Right atrium auricular region (tissue), 2 donors: ENCODE measurements at places on chromosomes 5 and 9. TPM values are rescaled to one million over a fixed set of nuclear protein-coding genes. Genes with fewer than 3 reads are reported as not detected.
A peak's percentile ranks its signal among the peaks of the same experiment; 100 is the strongest.

Gene KCTD16
- 0.28 TPM for total RNA-seq

Gene C9orf57
- total RNA-seq = not detected

Gene TCOF1
- 17.5 TPM for total RNA-seq

Gene C6
- 54.4 TPM for total RNA-seq

Gene SYK
- total RNA-seq = 6.3 TPM

Gene GRXCR2
- 1.0 TPM for total RNA-seq

Gene CCL28
- 0.30 TPM for total RNA-seq

Gene PPP3R2
- not detected for total RNA-seq

- DNase-seq = no peak
These were observed 440.4 kb upstream of the GRIN3A start for GRCh38 chr9:102178811-102179210.

DNA sequence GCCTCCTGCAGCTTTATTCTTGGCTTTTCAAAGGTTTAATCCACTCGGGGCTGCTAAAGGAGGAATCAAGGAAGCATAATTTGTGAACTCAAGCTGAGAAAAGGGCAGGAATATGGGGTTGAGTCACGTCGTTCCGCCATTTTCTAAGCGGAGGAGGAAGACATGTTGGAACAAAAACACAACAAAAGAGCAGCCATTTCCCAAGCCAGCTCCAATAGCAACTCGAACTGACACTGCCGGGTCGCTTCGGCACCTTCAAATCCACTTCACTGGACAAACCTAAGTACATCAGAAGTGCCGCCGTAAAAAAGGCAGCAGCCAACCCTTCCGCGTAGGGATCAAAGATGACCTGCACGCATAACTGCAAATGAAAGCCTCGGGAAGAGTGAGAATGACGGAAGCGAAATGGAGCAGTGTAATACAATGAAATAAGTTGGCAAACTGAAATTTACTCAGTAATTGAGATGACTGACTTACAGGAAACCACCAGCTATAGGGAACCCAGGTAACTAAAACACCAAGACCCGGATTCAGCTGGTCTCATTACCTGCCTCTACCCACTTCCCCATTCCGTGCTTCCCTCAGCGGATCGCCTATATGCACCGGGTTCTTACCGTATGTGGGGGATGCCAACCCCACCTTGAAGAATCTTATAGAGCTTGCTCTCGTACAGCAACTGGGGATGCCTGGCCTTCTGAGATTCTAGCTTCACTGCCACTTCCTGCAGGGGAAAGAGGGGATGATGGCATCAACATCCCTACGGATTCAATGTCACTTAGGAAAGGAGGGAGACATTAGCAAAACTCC is 1.6 kb downstream of the CSNK1A1 start:
- no peak for DNase-seq

DNA sequence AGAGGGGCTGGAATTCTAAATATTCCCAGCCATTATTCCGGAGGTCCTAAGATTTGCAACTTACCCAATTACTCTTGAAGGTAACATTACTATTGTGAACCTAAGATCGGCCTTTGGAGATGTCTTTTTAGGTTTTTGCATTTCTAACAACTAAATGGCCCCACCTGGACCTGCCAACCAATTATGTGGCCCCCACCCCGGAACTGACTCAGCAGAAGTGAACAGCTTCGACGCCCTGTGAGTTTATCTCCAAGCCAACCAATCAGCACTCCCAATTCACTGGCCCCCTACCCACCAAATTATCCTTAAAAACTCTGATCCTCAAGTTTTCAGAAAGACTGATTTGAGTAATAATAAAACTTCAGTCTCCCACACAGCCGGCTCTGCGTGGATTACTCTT is 62.9 kb downstream of the NEURL1B start:
- DNase-seq = no peak

DNA sequence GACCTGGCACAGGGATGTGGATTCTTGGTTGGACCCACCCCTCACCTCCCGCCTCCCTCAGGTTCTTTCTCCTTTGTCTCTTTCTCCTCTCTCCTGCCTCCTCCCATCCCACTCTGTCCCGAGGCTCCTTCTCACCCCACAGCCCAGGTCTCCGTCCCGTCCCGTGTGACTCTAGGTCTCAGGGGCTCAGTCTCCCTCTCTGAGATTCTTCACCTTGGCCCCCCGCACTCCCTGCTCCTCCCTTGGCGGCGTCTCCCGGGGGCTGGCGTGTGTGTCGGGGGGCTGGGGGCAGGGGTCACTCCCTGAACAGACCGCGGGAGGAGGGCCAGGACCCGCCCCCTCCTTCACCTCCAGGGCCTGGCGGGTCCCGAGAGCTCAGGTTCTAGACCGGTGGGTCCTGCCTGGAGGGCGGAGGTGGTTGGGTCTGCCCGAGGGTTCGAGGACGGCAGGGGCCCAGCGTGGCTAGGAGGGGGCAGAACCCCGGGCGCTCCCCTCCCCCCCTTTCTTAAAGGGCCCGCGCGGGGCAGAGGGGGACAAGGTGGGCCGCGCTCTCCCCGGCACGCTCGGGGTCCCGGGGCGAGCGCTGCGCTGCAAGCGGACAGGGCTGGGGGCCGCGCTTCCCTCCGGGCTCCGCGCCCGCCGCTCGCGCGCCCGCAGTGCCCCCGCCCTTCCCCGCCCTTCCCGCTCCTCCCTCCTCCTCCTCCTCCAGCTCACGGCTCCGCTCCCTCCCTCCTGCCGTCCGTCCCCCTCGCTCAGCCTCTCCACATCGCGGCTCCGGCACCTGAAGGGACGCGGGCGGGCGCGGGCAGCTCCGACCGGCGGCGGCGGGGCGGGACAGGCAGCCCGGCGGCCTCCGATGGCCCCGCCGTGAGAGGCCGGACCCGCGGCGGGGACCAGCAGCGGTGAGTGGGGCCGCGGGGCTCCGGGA is at the start of gene PSD2:
Gene PSD2 (plus strand): TSS at position 735 of the 928 bp plus-strand sequence. CDS start 13,633 bp downstream, outside the sequence.
- no peak for DNase-seq

DNA sequence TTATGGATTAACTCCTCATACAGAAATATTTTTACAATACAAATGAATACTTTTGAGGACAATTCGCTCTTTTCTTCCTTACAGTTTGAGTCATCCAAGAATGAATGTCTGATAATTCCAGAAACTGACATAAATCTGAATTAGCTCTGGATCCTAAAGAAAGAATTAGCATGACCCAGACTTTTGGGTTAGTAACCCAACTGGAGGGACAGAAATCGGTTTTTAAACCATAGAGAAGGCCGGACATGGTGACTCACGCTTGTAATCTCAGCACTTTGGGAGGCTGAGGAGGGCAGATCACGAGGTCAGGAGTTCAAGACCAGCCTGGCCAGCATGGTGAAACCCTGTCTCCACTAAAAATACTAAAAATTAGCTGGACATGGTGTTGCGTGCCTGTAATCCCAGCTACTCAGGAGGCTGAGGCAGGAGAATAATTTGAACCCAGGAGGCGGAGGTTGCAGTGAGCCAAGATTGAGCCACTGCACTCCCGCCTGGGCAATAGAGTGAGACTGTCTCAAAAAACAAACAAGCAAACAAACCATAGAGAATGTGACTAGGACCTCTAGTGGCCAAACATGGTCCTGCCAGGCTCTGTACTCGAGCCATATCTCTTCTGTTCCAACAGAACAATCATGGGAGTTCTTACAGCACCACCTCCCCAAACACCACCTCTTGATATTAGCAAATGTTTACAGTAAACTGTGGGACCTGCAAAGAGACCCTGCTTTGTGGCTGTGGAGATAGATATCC is 44.8 kb downstream of the LURAP1L start:
- no peak for DNase-seq

GRCh38 chr5:173495225-173495904 is 121.1 kb downstream of the BOD1 start:
- DNase-seq = no peak

- no peak for DNase-seq
These were observed 10.0 kb upstream of the SLCO4C1 start for GRCh38 chr5:102306121-102306520.

GRCh38 chr5:172345881-172346280 is 62.3 kb upstream of the UBTD2 start:
- DNase-seq = no peak

DNA sequence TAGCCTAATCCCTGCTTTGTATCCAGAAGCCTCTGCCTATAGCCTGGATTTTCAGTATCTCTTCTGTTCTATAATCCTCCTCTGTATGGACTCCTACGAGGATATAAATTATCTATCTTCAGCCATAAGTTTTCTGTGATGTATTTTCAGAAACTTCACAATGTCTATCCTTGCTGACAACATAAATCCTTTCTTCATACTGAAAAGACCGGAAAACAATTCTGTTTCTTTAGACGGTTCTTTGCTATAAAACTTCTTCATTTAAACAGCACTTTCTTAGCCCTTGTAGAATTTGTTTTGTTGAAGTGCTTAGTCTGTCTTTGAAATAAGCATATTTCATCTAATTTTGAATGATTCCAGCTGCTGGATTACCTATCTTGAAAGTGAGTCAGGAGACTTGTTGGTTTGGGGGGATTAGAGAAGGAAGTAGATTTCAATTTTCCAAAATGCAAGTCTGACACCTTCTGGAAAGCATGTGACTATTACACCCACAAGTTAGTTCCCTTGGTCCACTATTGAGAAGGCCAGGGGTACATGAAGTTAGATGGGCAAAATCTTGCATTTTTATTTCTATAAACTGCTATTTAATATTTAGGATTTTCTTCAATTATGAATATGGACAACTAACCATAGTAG is 96.3 kb upstream of the RANBP3L start:
- DNase-seq = no peak

- peak; percentile 32 for DNase-seq
These were observed 55.9 kb downstream of the AHRR start for GRCh38 chr5:377326-377981.

DNA sequence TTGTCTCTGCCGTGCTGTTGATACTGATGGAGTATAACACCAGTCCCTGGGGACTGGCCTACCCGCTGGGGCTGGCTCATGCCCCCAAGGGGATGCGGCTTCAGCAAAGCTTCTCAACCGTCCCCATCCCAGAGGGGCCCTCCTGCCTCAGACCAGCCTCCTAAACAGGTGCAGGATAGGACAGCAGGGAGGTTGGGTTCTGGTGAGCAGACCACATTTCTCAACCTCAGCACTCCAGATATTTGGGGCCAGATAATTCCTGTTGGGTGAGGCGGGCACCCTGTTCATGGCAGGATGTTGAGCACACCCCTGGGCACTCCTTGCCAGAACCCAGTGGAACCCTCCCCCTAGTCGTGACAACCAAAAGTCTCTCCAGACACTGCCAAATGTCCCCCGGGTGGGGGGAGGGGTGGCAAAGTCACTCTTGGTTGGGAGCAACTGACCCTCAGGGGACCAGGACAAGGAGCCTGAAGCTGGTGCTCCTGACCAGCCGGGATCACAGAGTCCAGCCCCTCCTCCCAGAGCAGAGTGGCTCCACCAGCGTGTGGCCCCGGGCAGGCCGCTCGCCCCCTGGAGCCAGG is 107.8 kb downstream of the ZNF354C start:
- DNase-seq = no peak

- no peak for DNase-seq
These were observed 10.8 kb upstream of the ARSI start for GRCh38 chr5:150313501-150313900.

GRCh38 chr9:129868872-129869486 is 33.7 kb downstream of the USP20 start:
- DNase-seq = no peak

DNA sequence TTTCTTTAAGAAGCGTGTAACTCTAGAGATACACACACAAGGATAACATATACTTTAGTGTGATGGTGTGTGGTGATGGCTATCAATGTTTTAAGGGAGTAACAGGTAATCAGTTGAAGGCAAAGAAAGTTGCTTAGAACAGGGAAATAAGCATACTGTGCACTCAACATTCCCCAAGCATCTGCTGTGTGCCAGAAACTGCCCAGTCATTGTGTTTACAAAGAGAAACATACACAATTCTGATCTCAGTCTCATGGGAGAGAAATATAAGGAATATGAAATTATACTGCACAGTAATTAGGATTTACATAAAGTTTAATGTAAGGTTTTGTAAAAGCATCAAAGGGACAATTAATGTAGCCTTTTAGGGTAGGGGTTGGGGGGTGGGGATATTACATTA is 224.1 kb upstream of the TYRP1 start:
- DNase-seq = no peak

GRCh38 chr5:159091596-159092331 is 8.0 kb downstream of the EBF1 start:
- DNase-seq = no peak

DNA sequence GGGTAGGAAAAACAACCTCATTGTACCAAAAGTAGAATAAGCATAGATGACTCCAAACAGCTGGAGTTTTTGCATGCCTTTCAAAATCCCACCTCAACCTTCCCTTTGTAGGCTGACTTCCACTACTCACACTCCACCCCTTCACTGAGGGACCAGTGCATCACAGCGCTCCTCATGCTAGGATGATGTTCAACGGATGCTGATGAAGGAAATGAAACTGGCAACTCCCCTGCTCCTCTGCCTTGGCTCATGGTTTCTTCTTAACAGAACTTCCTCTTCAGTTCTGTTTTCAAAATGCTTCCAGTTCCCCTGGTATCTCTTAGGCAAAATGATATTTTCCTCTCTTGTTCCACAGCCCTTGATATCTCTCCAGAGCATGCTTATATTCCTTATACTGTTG is 29.0 kb downstream of the LIFR start:
- no peak for DNase-seq

- no peak for DNase-seq
These were observed 85.4 kb downstream of the CAAP1 start for GRCh38 chr9:26807161-26807560.

DNA sequence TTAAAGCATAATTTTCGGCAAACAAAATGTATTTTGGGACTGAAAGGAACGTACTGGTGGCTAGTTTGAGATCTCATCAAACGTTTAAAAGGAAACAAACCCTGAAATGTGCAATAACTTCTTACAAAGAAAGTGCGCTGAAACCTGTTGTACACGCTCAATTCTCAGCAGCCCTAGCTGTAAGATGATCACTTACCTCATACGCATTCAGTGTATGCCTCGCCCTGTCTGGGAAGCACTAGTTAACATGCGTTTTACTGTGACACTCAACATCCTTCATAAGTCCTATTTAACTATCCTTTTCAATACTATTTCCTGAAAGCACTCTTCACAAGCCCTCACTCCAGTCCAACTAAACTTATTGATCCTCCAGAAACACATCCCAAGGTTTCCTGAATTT is 485.0 kb upstream of the EDIL3 start:
- no peak for DNase-seq

- no peak for DNase-seq
These were observed 61.8 kb downstream of the PRKACG start for GRCh38 chr9:68951879-68952659.

DNA sequence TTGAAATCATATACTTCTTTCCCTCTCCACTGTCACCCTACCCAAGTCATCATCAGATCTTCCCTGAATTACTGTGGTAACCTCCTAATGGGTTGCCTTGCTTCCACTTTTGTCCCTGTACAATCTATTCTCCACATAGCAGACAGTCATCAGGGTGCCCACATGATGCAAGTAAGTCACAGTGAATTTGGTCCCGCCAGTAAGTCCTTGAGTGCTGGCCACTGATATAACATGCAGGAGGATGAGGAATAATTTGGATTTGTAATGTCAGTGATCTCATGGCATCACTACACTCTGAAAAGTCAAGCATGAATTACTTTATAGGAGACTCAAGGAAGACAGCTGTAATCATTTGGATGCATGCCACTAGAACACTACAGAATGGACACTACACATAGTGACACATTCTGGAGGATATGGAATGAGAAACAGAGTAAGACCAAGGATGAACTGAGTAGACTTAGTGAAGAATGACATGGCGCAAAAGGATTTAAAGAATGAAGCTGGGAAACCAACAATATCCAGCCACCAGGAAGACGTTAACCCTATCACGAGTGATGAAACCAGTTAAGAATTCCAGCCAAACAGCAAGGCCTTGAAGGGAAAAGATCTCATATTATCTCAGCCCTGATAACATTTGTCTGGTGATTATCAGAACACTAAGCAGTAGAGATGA is 28.6 kb downstream of the MARCHF3 start:
- DNase-seq = no peak
